ENCODE measurements at places on chromosomes 13 and 19.
A peak's percentile ranks its signal among the peaks of the same experiment; 100 is the strongest.

- no peak overlapping the region for H3K4me3 ChIP-seq
- H3K4me1 ChIP-seq: no peaks in the 10 kb centered on the region
- H3K27ac ChIP-seq: no peak overlapping the region
- no peak for DNase-seq
Measured at GRCh38 chr19:10126213-10126639, 6.5 kb upstream of the EIF3G start.

DNA sequence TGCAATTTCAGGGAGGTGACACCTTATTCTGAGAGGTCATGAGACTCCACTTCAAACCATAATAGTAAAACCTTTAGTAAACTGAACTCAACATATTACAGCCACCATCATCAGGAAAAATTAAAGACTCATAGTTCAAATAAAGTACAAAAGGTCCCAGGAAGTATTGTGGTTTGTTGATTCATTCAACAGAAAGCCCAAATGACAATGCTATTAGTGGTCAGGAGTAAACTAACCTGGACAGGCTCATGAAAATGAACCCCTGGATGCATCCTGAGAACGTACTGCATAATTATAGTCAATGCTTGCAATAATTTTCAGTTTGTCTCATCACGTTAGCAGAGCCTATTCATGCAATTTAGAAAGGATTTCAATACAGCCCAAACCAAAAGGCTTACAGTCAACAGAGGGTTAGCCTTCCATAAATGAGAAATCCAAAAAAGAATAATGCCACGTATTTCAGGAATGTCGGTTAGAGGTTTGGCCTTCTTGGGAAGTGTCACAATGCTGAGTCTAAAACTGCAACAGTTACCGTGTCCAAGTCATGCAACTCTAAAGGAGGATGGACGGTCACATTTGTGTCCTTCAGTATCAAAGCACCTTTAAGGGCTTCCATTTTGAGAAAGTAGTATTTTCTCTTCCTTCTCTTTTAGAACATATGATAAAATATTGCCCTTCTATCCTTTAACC is 280.8 kb downstream of the ABCC4 start:
- H3K4me3 ChIP-seq: no peak overlapping the region
- no peaks in the 10 kb centered on the region for H3K4me1 ChIP-seq
- DNase-seq: no peak
- no peaks in the 10 kb centered on the region for H3K27me3 ChIP-seq

DNA sequence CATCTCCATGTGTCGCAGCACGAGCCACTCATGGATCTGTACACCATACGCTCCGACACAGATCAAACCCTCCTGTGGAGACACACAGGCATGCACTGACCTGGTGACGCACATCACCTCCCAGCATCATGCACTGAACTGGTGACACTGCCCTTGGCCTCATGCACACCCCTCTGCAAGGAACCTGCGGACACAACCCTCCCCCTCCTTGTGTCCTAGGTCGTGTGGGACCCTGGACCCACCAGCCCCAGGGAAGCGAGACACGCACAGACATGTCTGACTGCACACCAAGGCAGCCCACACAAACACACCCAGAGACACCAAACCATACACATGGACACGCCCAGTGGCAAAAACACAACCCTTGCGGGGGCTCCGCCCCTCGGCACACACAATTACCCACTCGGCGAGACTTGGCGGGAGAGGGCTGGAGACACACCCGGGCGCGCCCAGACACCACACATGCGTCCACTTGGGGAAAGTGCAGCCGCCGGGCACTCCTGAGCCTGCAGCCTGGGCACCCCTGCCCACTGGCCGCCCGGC is 2.0 kb upstream of the KCNN4 start:
- peaks cover 59% of the 10 kb centered on the region for H3K4me1 ChIP-seq
- DNase-seq: no peak
- H3K4me3 ChIP-seq: peak overlapping the region; percentile 72
- H3K36me3 ChIP-seq: peaks cover 2% of the 10 kb centered on the region
- peak overlapping the region; percentile 76 for H3K27ac ChIP-seq
- peaks cover 11% of the 10 kb centered on the region for H3K27me3 ChIP-seq

GRCh38 chr19:41657157-41657556 is 30.3 kb upstream of the CEACAM4 start:
- H3K4me1 ChIP-seq: no peaks in the 10 kb centered on the region
- DNase-seq: no peak
- H3K4me3 ChIP-seq: peak overlapping the region; percentile 25
- peaks cover 81% of the 10 kb centered on the region for H3K27me3 ChIP-seq
- peaks cover 1% of the 10 kb centered on the region for H3K36me3 ChIP-seq

GRCh38 chr13:71856548-71857043 is 10.4 kb downstream of the DACH1 start:
- no peaks in the 10 kb centered on the region for H3K4me1 ChIP-seq
- DNase-seq: no peak
- H3K36me3 ChIP-seq: peaks cover 2% of the 10 kb centered on the region
- H3K27me3 ChIP-seq: no peaks in the 10 kb centered on the region

DNA sequence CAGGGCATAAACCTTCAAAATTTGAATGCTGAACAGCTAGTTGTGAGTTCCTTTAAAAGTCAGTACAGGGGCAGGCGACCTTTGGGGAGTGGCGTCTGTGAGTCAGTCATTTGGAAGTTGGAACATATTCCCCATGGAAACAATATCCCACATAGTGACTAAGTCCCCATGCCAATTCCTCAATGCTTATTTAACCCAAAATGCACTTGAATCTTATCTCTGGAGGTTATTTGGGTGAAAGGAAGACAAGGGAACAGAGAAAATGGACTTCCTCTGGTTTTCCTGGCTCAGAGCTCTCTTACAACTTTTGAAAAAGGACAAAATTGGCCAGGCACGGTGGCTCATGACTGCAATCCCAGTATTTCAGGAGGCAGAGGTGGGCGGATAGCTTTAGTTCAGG is 479.2 kb upstream of the NBEA start:
- no peak overlapping the region for H3K4me3 ChIP-seq
- no peak overlapping the region for H3K27ac ChIP-seq
- no peak for DNase-seq
- no peaks in the 10 kb centered on the region for H3K4me1 ChIP-seq
- H3K36me3 ChIP-seq: no peaks in the 10 kb centered on the region

GRCh38 chr19:45121827-45122345 is 28.9 kb downstream of the PPP1R37 start:
- no peak for DNase-seq
- H3K4me1 ChIP-seq: peaks cover 68% of the 10 kb centered on the region
- H3K4me3 ChIP-seq: no peak overlapping the region
- peak overlapping the region; percentile 75 for H3K27ac ChIP-seq

DNA sequence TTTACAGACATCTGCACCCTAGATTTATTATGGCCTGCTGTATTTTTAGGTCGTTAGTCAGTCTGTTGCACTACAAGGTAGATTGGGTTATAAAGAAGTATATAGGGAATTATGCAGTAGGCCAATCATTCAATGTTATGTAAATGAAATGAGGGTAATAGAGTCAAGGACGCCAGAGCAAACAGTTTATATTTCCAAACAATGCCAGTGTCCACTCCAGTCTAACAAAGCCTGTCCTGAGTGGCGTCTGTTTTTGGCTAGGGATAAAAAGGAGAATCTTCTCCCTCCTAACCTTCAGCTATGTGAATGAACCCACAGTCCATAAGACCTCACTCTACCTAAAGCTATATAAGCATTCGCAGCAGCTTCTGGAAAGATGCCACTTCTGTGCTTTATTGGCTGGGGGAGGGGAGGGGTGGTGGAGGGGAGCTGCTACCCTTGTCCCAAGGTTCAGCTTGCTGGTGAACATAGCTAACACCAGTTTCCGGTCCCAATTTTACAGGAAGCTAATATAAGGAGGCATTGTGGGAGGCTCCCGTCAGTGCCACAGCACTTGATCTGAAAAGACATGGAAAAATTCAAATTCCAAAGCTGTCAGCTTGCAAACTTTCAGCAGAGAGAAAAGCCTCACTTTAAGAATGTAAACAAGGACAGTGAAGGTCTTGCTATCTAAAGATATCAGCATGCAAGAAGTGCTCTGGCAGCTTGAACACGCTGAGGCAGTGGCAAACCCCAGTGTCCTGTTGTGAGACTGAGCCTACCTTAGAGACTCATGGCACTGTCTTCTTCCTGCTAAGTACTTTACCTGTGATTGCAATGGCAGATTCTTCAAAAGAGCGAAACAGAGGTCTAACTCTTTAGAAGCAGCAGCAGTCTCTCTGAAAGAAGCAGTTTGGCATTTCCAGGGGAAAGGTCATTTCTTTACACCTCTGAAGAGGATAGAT is 369.9 kb downstream of the PCDH9 start:
- H3K4me3 ChIP-seq: no peak overlapping the region
- no peaks in the 10 kb centered on the region for H3K27me3 ChIP-seq

DNA sequence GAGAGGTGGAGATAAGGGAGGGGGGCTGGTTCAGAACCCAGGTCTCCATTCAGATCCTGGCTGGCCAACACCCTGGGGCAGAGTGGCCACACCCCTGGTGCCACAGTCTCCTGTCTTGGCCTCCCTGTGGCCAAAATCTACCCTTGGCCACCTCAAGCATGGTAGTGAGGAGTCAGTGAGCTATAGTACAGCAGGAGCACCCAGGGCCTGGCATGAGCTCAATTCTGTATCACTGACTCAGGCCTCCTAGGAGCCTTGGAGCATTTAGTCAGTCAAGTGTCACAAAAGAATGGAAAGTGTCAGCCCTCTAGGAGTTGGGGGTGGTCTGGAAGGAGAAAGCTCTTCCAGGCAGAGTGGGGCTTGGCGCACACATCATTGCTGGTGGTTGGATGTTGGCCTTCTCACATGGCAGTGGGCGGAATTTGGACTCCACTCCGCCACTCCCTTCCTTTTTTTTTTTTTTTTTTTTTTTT is 6.6 kb upstream of the CD79A start:
- H3K27me3 ChIP-seq: no peaks in the 10 kb centered on the region
- peak overlapping the region; percentile 99 for H3K27ac ChIP-seq

- H3K27ac ChIP-seq: no peak overlapping the region
- DNase-seq: no peak
- peaks cover 31% of the 10 kb centered on the region for H3K27me3 ChIP-seq
- no peaks in the 10 kb centered on the region for H3K36me3 ChIP-seq
Measured at GRCh38 chr13:57627663-57628062, 3.9 kb upstream of the PCDH17 start.

DNA sequence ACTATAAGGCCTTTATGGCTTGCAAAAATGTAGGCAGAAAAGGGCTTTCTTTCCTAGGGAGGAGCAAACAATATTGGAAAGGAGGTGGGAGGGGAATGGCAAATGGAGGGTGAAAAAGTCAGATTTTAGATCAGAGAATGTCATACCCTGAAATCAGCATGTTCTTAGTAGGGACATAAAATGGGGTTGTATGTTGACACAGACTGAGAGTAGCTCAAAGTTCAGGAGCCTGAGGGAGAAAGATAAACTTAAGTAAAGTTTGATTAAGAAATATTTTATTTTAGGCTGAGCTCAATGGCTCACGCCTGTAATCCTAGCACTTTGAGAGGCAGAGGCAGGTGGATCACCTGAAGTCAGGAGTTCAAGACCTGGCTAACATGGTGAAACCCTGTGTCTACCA is 83.8 kb downstream of the ZNF737 start:
- DNase-seq: no peak
- no peak overlapping the region for H3K4me3 ChIP-seq
- no peaks in the 10 kb centered on the region for H3K27me3 ChIP-seq
- H3K27ac ChIP-seq: no peak overlapping the region
- no peaks in the 10 kb centered on the region for H3K4me1 ChIP-seq

DNA sequence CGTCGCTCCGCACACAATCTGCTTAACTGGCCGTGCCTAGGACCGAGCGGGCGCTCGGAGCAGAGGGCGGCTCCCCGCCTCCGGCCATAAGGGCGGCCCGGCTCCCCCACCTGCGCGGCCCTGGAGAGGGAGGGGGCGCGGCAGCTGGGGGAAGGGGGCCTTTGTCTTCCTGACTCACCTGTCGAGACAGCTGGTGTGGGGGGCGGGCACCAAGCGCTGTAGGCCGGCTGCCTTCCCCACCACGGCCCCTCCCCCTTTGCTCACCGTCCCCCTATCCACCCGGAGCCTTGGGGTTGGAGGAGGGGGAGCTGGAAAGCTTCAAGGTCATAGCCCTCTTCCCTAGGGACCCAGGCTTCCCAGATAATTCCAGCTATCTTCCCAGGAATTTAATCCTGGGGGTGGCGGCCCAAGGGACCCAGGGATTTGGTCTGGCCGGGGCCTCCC is 1.2 kb downstream of the VASP start:
- no peaks in the 10 kb centered on the region for H3K27me3 ChIP-seq
- peak overlapping the region; percentile 99 for H3K27ac ChIP-seq
- H3K4me3 ChIP-seq: peak overlapping the region; percentile 100
- H3K36me3 ChIP-seq: peaks cover 17% of the 10 kb centered on the region
- peaks cover 46% of the 10 kb centered on the region for H3K4me1 ChIP-seq

GRCh38 chr13:90094357-90094756 is 1253.1 kb upstream of the MIR17HG start:
- H3K36me3 ChIP-seq: no peaks in the 10 kb centered on the region
- no peak for DNase-seq
- H3K4me3 ChIP-seq: no peak overlapping the region

DNA sequence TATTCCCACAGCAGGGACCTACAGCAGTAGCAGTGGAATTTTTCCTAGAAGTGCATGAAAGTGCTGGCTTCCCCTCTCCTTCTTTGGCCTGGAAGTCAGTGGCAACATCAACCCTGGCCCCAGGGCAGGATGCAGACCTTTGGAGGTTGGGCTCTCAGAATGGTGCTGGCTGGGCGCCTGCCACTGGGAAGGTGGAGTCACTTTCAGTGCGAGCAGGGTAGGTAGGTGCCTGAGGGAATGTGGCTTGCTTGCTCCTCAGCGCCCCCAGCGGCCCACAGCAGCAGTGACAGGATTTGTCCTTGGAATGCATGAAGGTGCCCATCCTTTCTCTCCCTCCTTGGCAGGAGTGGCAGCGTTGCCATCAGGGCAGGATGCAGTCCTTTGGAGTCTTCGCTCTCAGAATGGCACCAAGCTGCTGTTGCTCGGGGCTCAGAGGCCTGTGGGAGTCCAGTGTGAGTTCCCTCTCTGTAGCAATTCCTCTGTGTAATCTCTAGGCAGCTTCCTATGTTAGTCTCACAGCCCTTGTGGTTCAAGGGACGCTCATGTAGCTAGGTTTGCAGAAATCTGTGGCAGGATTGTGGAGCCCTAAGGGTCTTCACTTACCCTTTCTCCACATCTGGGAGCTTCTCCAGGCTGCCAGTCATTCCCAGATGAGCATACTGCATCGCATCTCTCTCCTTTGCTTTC is 354.4 kb upstream of the DACH1 start:
- no peak overlapping the region for H3K27ac ChIP-seq
- H3K36me3 ChIP-seq: no peaks in the 10 kb centered on the region
- no peak for DNase-seq
- H3K27me3 ChIP-seq: no peaks in the 10 kb centered on the region

- no peak overlapping the region for H3K27ac ChIP-seq
- H3K27me3 ChIP-seq: no peaks in the 10 kb centered on the region
- no peaks in the 10 kb centered on the region for H3K4me1 ChIP-seq
- DNase-seq: no peak
- H3K36me3 ChIP-seq: no peaks in the 10 kb centered on the region
- H3K4me3 ChIP-seq: no peak overlapping the region
Measured at GRCh38 chr13:104975272-104975671, 1560.2 kb downstream of the EFNB2 start.

DNA sequence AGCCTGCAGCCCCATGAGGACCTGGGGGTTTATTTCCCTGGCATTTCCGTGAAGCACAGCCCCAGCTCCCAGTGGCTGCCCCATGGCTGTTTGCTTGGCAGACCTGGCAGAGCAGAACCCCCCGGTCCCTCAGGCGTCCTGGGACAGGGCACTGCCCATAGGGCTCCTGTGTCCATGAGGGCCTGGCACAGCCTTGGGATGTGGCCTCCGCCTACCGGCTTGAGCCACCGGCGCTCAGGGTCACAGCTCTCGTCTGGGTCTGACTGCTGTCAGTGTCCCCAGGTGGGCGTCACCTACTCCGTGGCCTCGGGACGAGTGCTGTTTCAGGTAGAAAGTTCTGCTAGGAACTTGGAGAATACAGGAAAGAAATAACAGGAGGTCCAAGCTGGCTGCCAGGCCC is 52.8 kb downstream of the MYO9B start:
- H3K36me3 ChIP-seq: peaks cover 41% of the 10 kb centered on the region
- H3K27me3 ChIP-seq: no peaks in the 10 kb centered on the region
- H3K4me3 ChIP-seq: no peak overlapping the region
- peaks cover 45% of the 10 kb centered on the region for H3K4me1 ChIP-seq
